ENCODE measurements at places on chromosomes 5 and 9. TPM values are rescaled to one million over a fixed set of nuclear protein-coding genes. Genes with fewer than 3 reads are reported as not detected.

LCN12 gene
- 7.6 TPM for total RNA-seq

GPX8 gene
- 1.9 TPM for total RNA-seq

MAMDC2 gene
- total RNA-seq: 6.9 TPM

SVEP1 gene
- 12.0 TPM for total RNA-seq

GPR150 gene
- 0.49 TPM for total RNA-seq

CARD9 gene
- 2.2 TPM for total RNA-seq

NFIB gene
- 59.7 TPM for total RNA-seq

NOXA1 gene
- total RNA-seq: 18.0 TPM

GALNT10 gene
- total RNA-seq: 38.5 TPM

GABRP gene
- total RNA-seq: 0.09 TPM

IL4 gene
- not detected for total RNA-seq
